ENCODE measurements at places on chromosomes 12 and 14.
A peak's percentile ranks its signal among the peaks of the same experiment; 100 is the strongest.

DNA sequence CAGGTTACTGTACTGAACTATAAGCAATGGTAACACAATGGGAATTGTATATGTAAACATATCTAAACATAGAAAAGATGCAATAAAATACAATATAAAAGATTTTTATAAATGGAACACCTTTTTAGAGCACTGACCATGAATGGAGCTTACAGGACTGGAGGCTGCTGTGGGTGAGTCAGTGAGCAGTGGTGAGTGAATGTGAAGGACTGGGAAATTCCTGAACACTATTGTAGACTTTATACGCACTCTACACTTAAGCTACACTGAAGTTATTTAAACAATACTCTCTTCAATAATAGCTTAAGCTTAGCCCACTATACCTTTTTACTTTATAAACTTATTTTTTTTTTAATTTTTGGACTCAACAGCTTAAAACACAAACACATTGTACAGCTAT lies 313.5 kb downstream of the KCNC2 start:
- DNase-seq: no peak

DNA sequence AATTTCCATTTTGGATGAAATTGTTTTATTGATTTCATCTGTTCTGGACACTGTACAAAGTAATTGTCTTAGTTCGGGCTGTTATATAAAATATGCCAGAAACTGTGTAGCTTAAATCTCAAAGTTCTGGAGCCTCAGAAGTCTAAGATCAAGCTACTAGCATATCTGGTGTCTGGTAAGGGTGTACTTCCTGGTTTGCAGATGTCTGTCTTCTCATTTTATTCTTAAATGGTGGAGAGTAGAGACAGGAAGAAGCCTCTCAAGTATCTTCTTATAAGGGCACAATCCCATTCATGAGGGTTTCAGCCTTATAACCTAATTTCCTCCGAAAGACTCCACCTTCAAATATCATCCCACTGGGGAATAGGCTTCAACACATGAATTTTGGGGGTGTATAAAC lies 51.3 kb downstream of the MON2 start:
- DNase-seq: no peak

DNA sequence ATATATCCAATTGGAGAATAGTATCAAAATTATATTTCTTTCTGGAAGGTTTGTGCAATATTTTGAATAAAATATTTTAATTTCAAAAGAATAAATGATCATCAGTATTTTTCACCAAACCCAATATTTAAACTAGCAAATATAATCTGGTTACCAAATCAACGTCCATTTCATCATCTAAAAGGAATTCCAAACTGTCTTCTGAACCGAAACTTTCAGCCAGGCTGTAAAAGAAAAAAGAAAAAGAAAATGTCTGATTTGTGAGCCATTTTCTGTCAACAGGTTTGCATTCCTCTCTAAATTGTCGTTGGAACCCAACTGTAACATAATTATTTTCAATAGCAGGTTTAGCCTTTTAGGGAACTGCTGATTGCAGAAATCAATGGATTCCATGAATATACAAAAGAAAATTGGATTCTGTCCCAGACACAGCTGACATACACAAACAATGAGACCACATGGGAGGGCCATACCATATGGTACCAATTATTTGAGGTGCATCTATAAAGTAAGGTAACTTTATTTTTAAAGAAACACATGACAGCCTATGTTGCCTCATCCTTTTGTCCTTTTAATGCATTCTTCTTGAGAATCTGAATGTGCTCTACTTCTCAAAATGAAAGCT lies 22.7 kb downstream of the SNRPF start:
- DNase-seq: peak; percentile 7

DNA sequence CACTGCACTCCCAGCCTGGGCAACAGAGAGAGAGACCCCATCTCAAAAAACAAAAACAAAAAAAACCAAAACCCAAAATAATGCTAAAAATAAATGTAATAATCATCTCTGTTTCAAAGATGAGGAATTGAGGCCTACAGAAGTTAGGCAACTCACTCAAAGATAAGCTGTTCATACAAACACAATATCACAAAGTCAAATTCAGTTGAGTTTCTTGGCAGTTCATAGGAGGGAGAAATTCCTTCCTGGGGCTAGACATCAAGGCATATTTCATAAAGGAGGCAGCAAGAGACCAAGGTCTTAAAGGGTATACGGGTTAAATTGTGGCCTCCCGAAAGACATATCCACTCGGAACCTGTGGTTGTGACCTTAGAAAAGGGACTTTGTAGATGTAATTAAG lies 8.7 kb upstream of the TBPL2 start:
- no peak for DNase-seq

- DNase-seq: no peak
Observed at GRCh38 chr14:86796221-86797074, 1196.5 kb downstream of the GALC start.

GRCh38 chr12:97573901-97574300 lies 111.3 kb downstream of the RMST start:
- DNase-seq: no peak

DNA sequence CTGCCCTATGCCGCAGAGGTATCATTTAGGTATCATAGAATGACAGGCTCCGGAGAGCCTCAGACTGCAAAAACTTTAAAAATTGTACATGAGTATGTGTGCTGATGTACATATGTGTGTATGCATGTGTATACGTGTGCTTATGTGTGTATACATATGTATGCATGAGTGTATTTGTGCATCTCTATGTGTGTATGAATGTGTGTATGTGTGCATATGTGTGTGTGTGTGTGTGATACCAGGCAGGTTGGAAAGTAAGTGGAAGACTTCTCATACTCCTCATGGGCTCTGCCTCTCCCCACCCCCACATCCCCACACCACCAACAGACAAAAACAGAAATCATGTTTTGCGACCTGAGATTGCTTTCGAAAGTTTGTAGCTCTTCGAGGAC lies 621 bp upstream of the TMEM117 start:
- DNase-seq: no peak

DNA sequence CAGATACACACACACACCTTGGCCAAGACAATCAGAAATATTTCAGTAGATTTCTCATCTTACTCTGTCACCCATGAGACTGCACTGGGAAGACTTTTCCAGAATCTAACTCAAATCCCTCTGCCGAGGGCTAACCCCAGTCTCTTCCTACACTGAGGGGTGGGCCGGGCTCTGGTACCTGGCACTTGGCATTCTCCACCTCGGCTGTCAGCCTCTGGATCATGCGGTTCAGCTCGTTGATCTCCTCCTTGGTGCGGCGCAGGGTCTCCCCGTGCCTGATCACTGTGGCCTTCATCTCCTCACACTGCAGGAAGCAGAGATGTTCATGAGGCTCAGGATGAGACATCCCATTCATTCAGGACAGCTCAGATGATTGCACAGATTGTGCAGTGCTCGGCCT lies 4.9 kb downstream of the KRT83 start:
- DNase-seq: no peak

- DNase-seq: no peak
Observed at GRCh38 chr12:23221066-23221465, 596.1 kb downstream of the ETNK1 start.

Measured in NCI-H2171 (cell line).